Activated effector memory CD4-positive, alpha-beta T cell treated with Interleukin-2 at 50 U/mL for 16 hours (primary cell): ENCODE measurements at places on chromosomes 5 and 9.

DNA sequence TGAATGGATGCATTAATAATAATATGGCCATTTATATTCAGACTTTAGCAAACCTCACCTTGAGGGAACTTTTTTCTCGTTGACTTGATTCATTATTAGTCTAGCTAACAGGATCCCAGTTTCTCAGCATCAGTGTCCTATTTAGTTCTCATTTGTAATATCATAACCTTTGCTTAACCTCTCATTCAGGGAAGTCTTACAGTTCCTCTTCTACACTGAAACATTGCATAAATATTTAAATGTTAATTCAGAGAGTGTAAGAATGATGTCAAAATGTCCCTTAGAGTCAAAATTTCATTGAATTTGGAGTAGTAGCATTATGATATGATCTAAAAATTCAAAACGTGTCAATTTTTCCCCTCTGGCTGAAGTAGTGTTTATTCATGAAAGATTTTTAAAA lies 650.1 kb downstream of the EFNA5 start:
- DNase-seq, result no peak

GRCh38 chr9:137705906-137706305 lies 87.1 kb downstream of the EHMT1 start:
- no peak for DNase-seq

- DNase-seq, result no peak
Measured at GRCh38 chr5:78626009-78626571, 22.5 kb downstream of the LHFPL2 start.

GRCh38 chr5:146039420-146039819 lies 66.0 kb downstream of the PLAC8L1 start:
- no peak for DNase-seq

- no peak for DNase-seq
Measured at GRCh38 chr9:89854715-89855475, 250.1 kb downstream of the GADD45G start.

DNA sequence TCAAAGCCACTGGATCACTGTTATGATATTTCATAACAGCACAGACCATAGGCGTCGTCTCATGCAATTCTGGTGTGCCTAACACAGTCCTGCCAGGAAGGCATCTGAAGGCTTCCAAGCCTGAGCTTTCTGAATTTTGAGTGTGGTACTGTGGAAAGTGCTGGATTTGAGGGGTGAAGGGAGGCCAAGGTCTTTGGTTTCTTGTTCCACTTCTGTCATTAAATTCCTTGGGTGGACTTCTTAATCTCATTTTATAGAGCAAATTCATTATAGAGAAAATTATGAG lies 441.3 kb upstream of the PIK3R1 start:
- no peak for DNase-seq

DNA sequence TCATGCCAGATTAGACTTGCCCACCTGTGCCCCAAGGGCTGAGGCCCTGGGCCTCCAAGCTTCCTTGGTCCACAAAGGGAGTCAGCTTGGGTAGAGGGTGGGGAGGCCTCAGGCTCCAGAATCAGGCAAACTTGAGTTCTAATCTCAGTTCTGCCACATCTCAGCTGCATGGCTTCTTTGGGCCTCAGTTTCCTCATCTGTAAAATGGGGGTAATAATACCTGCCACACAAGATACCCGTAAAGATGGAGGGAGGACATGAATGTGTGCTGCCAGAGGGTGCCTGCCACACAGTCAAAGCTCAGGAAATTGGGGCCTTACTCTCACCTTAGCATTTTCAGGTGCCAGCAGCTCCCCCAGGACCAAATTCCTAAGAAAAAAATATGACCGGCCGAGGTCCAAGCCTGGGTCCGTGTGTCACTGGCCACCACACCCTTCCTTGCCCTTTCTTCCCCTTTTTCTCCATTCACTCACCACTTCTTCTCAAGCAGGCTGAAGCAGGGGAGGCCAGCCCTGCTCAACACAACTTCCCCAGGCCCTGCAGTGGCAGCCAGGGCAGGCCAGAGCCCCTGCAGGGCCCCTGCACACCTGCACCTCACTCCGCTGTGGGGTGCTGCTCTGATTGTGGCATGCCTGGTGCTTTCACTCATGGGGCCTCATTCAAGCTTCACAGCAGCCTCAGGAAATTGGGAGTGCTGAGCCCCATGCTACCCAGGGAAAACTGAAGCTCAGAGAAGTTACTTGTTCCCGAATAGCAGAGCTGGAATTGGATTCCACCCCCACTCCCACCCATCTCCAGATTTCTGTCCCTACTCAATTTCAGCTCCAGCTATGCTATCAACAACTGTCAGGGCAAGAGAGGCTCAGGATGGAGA lies 3.9 kb downstream of the RGS14 start:
- no peak for DNase-seq

- no peak for DNase-seq
Measured at GRCh38 chr5:115033861-115034260, 135.8 kb downstream of the TRIM36 start.

DNA sequence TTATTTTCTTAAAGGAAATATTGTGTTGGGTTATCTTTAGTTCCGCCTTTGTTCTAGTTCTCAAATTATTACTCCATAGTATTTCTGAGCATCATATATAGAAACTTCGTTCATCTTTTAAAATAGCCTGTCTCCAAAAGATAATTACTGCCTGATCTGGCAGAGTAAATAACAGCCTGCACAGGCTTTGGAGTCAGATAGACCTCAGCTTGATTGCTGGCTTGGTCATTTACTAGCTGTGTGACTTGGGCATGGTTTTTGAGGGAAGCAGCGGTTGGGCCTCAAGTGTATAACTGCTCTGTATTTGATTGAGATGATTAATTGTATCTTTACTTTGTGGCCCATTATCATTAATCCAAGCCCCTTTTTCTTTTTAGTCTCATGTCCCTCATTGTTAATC lies 50.1 kb downstream of the FBXO38 start:
- DNase-seq, result no peak

GRCh38 chr5:93626801-93627200 lies 43.8 kb downstream of the NR2F1 start:
- DNase-seq, result no peak

- DNase-seq, result no peak
Measured at GRCh38 chr5:90888511-90889324, 330.1 kb downstream of the ADGRV1 start.

- no peak for DNase-seq
Measured at GRCh38 chr9:128153060-128153946, 4.0 kb downstream of the LCN2 start.

DNA sequence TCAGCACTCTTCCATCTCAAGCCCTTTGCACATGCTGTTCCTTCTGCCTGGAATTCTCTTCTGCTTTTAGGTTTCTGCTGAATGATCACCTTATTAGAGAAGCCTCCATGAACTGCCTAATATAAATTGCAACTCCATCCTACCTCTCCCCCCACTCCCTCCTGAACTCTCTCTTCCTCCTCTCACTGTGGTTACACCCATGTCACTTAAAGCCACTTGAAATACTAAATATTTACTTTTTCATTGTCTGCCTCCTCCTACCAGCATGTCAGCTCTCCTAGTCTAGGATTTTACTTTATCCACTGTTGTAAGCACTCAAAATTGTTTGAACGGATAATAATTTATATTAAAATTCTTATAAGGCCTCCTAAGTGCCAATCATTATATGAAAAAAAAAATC lies 43.8 kb downstream of the ACTL7B start:
- DNase-seq, result no peak

GRCh38 chr9:33249983-33250382 lies 10.0 kb downstream of the SPINK4 start:
- DNase-seq, result no peak
